Epithelial cell of esophagus (primary cell): ENCODE measurements at places on chromosomes 5 and 9.

GRCh38 chr5:54804086-54804485 is 181.3 kb downstream of the ESM1 start:
- no peak for DNase-seq

DNA sequence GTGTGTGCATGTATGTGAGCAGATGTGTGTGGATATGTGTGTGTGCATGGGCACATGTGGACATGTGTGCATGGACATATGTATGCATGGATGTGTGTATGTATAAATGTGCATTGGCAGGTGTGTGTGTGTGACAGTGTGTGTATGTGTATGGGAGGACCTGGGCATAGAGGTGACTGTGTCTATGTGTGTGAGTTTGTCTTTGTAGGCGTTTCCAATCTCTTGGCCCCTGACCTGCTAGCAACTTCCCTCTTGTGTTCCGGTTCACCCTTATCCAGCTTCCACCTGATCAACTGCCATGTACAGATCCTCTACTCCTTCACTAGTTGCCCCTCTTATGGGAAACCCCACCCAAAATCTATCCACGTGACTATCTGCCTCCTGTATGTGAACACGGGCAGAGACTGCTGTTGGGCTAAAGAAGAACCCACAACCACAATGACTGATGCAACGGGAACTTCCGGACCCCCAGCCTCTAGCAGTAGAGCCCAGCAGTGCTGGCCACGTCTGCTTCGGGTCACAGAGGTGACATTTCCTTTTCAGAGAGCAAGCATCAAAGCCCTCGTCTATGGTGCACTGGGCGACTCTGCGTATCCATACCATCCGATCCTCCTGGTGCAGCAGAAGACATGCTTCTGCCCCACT is 24.9 kb upstream of the GADD45G start:
- no peak for DNase-seq

DNA sequence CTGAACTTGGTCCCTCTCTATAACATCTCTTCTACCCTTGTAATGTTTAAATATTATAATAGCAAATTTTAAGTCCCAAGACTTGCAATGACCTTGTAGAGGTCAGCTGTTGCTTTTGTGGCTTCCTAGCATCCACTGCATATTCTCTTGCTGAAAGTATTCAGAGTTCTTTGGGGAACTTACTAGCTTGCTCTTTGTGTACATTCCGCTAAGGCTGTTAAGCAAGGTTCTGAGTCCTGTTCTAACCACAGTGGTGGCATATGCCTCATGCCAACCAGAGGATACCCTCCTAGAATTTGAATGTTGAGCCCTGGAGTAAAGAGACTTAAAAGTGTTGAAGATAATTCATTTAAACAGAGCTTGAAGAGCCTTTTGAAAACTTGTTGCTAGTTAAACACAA is 570.9 kb downstream of the TLE1 start:
- DNase-seq: no peak

DNA sequence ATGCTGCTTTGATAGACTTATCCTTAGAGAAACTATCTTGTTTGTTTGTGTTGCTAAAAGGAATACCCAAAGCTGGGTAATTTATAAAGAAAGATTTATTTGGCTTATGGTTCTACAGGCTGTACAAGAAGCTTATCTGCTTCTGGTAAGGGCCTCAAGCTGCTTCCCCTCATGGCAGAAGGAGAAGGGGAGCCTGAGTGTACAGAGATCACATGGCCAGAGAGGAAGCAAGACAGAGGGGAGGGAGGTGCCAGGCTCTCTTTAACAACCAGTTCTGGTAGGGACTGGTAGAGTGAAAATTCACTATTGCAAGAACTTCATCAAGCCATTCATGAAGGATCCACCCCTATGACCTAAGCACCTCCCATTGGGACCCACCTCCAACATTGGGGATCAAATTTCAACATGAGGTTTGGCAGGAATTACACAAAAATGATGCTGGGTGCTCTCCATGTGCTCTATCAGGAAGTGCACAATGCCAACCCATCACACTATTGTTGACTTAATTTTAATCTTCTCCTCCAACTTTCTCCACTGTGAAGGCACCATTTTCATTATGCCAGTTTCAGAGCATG is 115.1 kb upstream of the SHB start:
- DNase-seq: peak; percentile 32

- DNase-seq: peak; percentile 16
These were observed 628 bp downstream of the PPP2R2B start for GRCh38 chr5:146877783-146878475.

GRCh38 chr9:37444890-37445289 is 20.4 kb downstream of the ZBTB5 start:
- no peak for DNase-seq
